ENCODE measurements at places on chromosomes 2 and 18.

DNA sequence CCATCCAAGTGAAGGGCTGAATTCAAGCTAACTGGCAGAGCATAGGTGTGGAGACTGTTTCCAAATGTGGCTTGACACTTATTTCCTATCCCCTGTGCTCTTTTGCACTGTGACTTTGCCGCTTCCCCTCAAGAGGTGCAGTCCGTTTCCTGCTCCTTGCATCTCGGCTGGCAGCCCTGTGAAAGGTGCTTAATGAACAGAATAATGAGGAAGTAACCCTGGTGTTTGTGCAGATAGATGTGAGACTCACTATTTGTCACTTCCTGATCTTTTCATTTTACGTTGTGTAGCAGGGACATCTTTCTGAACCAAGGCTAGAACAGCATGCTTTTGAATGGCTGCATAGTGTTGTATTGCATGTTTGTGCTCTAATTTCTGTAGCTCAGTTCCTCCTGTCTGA, 60.8 kb downstream of the CEP192 start:
- DNase-seq = no peak

DNA sequence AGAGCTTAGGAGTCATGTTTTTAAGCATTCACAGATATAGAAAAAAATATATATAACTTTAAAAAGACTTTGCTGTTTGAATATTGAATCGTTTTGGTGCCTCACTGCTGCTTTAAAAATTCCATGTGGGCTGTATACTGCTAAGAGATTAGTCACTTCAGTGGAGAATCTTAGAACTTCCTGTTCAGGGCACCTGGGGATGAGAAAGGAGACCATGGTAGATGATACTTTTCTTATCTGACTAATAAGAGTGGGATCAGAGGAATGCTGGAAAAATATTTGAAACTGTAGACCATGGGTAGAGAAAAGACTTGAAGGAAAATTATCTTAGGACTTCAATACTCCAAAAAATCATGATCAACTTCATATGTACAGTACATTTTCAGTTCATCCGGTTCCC, 442.2 kb upstream of the SETBP1 start:
- DNase-seq = no peak

DNA sequence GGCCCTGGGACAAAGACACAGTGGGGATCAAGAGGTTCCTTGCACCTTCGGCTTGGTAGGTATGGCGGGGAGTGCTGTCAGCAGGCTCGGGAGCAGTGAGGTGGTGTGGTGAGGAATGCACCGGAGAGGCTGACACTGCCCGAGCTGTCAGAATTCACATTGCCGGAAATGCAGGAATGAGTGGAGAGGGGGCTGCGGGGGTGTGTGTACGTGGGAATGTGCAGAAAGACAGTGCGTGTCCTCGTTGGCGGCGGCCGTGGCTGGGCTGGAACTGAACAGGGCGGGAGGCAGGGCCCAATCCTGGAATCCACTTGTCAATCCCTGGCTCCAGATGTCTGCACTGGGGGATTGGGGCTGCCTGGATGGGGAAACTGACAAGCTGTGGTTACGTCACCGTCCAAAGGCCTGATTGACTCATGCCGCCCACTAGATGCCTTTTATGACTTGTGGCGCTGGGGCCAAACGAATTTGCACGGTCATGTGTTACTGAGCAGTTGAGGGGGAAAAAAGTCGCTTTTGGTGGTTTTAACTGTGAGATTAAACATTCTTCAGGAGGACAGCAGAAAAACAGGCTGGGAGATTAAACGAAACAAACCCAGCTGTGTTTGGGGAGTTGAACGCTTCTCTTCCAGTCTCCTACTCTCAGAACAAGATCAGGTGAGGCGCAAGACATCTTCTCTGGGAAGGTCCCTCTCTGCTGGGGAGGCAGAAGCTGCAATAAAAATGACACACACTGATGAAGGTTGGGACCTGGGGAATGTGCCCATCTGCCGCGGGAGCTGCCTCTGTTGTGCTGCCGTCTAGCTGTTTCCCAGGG, 189.4 kb upstream of the GLI2 start:
- DNase-seq = no peak

- no peak for DNase-seq
These were observed 190.7 kb downstream of the RDH14 start for GRCh38 chr2:18369760-18370159.

DNA sequence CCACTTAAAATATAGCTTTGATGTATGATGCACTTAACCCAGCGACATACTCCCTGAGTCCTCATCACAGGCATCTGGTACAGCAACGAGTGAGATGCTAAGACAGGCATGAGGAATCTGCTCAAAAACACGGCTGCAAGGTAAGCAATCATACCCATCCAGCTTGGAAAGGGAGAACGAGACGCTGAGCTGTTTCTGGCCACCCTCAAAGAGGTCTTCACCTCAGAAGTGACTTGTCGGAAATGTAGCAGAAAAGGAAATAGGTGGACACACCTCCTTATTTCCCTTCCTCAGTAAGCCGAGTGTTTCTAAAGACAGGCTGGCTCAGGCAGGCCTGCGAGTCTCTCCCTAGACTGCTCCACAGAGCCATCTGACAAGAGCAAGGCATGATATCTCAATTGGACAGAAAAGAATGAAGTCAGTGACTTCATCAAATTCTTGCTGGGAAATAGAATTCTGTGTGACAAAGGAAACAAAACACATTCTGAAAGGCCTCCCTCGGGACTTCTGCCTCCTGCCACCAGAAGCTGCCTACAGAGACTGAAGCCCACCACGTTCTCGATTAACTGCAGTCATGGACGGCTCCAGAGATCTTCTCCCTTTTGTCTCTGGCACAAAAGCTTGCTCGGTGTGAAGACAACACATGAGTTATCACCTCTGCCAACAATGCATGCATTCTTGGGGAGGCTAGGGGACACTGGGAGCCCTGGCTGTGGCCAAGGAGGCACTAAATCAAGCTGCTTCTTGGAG, 84.3 kb downstream of the UXS1 start:
- DNase-seq = no peak

GRCh38 chr2:96118698-96119388, 2.5 kb upstream of the ADRA2B start:
- DNase-seq = no peak

DNA sequence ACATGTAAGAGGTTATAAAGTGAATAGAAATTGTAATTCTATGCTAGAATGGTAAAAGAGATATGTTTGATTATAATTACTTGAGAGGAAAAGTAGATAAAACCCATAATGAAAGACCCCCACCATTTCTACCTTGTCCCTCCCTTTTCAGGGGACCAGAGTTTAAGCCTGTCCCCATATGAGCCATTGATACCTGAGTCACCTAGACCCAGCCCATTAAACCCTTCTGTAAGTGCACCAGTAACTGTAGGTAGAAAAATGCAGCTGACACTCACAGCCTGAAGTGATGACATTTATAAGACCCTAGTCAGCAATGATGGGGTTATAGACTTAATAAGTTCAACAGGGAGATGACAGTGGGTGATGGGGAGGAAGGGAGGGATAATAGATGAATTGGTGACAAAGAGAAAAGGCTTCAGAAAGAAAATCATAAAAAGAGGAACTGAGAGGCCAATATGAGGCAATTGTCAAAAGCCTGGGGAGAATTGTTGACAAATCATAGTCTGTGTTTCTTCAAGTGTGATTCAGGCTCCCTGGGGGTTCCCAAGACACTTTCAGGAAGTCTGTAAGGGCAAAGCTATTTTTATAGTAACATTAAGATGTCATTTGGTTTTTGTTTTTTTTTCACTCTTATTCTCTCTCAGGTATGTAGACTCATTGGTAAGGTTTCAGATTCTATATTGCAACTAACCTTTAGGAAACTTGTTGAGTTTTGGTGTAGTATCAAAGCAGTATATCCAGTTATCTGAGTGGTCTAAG, 544.2 kb downstream of the SATB2 start:
- no peak for DNase-seq

DNA sequence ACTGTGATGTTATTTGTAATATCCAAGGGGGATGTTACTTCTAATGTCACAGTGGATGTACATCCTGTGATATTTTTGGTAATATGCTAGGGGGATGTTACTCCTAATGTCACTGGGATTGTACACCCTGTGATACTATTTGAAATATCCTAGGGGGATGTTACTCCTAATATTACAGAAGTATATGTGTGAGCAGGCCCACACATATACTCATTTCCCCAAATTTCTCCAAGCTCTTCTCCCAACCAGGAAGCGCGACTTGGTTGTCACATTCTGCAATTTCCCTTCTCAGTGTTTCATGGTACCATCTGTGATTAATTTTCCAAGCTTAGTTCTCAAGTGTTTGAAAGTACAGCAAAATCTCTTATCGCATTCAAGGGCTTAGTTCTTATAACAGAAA, 29.5 kb upstream of the CHN1 start:
- DNase-seq = no peak

GRCh38 chr2:34734662-34735061, 1135.6 kb upstream of the FAM98A start:
- no peak for DNase-seq

DNA sequence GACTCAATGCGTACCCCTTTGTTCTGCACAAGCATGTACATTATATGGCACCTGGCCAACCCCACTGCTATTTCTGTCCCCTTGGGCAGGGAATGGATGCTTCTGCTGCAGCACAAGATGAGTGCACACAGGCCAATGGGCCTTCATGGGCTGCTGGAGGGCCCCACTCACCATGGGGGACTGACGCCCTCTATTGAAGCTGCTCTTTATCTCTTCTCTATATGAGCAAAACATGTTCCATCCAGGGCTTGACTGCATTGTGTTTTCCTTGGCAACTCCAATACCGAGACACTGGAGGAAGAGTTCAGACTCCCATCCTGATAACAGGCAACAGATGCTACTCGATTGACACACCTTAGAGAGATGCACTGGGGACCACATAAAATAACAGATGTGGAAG, 251.6 kb upstream of the NCKAP5 start:
- no peak for DNase-seq

GRCh38 chr18:3162181-3162580, 57.6 kb downstream of the MYOM1 start:
- no peak for DNase-seq

DNA sequence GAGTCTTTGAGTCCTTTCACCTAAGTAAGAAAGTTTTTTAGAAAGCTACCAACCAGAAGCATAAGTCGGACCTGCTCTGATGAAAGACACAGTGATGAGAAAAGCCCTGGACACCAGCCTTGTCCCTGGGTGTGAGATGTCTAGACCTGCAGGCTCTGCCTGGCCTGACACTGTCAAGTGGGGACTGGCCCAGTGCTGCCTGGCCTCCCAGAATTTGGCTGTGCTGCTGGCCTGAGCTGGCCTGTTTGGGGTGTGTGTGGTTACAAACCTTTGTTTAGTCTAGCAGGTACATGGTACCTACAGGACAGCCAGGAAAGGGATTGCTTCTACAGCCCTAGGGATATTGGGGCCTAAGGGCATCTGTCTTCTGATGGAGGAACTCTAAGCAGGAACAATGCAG, 48.3 kb downstream of the ASB1 start:
- DNase-seq = no peak

DNA sequence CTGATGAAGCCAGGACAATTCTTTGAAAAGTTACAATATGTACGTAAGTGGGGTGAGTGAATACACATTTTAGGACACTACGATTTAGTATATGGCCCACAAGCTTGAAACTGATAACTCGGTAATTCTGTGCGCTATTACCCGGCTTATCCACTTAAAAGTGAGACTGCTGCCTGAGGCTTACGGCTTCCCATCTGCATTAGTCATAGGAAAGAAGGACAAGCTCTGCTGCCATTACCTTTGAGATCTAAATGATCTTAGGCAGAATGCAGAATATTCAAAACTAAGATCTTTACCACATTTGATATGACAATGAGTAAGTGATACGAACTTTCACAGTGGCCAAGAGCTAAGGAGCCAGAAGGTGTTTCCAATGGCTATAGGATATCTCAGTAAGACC, 133.3 kb downstream of the GAREM1 start:
- no peak for DNase-seq

- no peak for DNase-seq
These were observed 84.5 kb downstream of the DOCK10 start for GRCh38 chr2:224957540-224958461.

DNA sequence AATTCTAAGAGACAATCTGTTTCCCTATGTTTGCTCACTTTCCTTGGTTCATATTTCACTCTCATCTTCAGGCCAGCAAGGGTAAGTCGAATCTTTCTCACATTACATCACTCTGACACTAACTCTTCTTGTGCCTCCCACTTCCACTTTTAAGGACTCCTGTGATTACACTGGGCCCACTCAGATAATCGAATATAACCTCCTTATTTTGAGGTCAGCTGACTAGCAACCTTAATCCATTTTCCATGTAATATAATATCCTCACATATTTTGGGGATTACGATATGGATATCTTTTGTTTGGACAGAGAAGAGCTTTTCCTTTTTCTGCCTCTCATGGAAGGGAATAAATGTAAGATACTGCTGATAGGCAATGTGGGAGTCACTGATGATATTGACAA, 2015.7 kb upstream of the LRRTM1 start:
- DNase-seq = no peak

DNA sequence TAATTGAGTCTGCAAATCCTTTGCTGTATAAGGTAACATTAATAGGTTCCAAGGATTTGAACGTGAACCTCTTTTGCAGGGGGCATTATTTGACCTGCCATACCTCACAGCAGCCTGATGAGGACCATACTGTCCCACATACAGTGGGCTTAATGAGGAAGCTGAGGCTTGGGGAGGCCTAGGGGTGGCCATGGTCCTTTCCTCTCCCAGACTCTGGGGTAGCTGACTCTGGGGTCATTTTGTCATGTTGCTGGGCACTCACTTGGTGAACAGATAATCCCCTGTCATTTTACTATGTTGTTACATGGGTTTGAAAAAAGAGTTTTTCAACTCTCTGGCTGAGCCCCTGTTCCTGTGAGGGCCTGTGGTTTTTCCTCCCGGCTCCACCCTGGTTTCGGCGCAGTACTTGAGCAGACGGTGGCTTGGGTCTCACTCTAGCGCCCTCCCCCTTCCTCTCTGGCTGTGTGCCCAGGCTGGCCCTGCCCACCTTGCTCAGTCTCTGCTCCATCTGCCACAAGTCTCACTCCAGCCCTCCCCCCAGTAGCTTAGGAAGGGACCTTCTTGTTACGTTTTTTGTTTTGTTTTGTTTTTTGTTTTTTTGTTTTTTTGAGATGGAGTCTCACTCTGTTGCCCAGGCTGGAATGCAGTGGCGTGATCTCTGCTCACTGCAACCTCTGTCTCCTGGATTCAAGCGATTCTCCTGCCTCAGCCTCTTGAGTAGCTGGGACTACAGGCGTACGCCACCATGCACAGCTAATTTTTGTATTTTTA, 21.0 kb downstream of the INPP4A start:
- peak; percentile 80 for DNase-seq

DNA sequence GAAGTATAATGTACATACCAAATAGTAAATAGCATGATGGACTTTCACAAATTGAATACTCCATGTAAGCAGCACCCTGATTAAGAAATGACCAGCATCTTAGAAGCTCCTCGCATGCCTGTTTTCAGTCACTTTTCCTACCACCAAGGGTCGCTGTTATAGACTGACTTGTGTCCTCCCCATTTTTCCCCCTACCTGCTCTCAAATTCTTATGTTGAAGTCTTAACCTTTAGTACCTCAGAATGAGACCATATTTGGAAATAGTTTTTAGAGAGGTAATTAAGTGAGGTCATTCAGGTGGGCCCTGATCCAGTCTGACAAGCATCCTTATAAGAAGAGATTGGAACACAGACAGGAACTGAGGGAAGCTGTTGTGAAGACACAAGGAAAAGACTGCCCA, 125.9 kb downstream of the LYPD6 start:
- DNase-seq = no peak

- no peak for DNase-seq
These were observed 12.9 kb upstream of the INPP5D start for GRCh38 chr2:233047206-233047605.

Measured in SHP77 (cell line).